ENCODE measurements at places on chromosomes 7 and 10.

- no peak for DNase-seq
Observed at GRCh38 chr7:97078023-97078969, 39.2 kb upstream of the SDHAF3 start.

DNA sequence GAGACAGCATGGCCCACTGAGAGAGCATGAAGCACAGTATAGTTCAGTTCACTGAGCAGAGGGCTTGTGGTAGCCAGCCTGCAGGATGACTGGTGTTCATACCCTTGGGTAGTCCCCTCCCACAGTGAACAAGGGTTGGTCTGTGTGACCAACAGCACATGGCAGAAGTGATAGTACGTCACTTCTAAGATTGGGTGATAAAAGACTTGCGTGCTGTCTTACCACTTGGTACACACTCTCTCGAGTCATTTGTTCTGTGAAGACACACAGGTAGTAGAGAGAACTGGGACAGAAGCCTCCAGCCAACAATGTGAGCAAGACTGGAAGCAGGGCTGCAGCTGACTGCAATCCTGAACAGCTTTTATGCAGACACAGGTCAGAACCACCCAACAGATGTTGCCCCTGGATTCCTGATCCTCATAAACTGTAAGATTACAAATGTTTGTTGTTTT is 14.6 kb downstream of the EPC1 start:
- no peak for DNase-seq

GRCh38 chr7:39952374-39952773 is 2.3 kb downstream of the CDK13 start:
- no peak for DNase-seq

DNA sequence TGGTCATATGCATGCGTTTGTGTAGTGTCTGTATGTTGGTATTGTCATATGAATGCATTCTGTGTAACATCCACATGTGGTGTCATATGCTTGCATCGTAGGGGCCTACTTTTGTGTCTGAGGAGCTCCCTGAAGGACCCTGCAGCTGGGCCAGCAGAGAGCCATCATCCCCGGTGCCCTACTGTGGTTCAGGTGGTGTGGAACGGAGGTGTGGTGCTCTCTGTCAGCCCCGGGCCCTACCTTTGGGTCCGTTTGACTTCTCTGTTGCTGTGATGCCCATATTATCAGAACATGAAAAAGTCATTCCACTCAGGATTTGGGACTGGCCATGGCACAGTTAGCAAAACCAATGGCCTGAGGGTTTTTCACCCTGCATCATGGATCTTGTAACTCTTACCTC is 217.9 kb downstream of the ADARB2 start:
- no peak for DNase-seq

- DNase-seq, result no peak
Observed at GRCh38 chr7:42064534-42064933, 172.5 kb downstream of the GLI3 start.

Data from dorsolateral prefrontal cortex (tissue), 122 donors.